Fibroblast of skin of back (primary cell): ENCODE measurements at places on chromosomes 4 and X.

DNA sequence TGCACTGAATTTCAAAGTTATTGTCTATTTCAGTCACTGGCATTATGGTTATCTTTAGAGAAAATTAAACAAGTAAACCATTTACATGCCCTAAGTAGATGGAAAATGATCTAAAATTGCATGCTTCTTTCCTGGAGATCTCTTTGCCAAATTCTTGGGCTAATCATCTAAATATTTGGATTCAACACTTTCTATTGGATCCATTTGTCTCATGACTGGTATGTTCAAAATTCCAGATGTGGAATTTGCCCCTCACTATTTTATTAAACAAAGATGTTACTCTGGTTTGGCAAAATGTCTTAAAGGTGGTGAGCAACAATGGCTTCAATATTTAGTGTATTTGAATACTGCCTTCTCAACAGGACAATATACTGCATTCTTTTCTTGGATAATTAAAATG, 147.5 kb upstream of the CASK start:
- DNase-seq, result no peak

GRCh38 chr4:22220965-22221364, 272.4 kb upstream of the KCNIP4 start:
- no peak for DNase-seq

DNA sequence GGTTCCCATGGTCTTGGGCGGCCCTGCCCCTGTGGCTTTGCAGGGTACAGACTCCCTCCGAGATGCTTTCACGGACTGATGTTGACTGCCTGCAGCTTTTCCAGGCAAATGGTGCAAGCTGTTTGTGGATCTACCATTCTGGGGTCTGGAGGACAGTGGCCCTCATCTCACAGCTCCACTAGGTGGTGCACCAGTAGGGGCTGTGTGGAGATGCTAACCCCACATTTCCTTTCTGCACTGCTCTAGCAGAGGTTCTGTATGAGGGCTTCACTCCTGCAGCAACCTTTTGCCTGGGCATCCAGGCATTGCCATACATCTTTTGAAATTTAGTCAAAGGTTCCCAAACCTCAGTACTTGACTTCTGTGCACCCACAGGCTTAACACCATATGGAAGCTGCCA, 176.1 kb downstream of the DCAF12L1 start:
- no peak for DNase-seq

- DNase-seq, result no peak
Observed at GRCh38 chr4:92059615-92060014, 244.2 kb upstream of the GRID2 start.

DNA sequence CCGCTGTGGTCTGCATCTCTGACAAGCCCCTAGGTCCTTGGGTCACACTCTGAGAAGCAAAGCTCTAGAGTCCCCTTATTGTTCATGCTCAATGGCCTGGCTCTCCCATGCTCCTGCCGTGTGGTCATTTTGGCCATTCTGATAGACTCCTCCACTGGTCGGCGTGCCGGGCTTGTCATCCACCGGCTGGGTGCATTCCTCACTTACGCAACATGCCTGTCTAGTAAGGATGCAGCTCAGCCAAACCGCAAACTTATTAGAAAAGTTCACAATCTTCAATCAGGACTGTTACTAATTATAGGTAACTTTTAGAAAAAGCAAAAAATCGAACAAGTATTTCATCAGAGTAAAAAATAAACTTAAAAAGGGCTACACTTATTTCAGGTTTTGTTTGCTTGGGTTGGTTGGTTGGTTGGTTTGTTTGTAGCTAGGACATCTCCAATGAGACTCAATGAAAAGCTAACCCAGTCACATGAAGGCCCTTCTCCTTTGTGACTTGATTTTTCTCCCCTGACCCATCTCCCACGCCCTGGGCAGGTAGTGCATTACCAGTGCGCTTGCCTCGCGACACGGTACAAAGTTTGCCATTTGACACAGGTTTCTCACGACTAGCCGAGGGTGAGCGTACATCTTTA, 41.0 kb downstream of the IRF2 start:
- no peak for DNase-seq

- DNase-seq, result peak; percentile 36
Observed at GRCh38 chrX:46959985-46960700, 47.9 kb downstream of the JADE3 start.
